ENCODE measurements at places on chromosomes 16 and 17.

- DNase-seq, result no peak
Observed at GRCh38 chr17:31511580-31511979, 120.1 kb downstream of the RAB11FIP4 start.

- no peak for DNase-seq
Observed at GRCh38 chr17:4896332-4897197, 2.8 kb upstream of the C17orf107 start.

- no peak for DNase-seq
Observed at GRCh38 chr16:15817446-15817845, 39.4 kb downstream of the MYH11 start.

DNA sequence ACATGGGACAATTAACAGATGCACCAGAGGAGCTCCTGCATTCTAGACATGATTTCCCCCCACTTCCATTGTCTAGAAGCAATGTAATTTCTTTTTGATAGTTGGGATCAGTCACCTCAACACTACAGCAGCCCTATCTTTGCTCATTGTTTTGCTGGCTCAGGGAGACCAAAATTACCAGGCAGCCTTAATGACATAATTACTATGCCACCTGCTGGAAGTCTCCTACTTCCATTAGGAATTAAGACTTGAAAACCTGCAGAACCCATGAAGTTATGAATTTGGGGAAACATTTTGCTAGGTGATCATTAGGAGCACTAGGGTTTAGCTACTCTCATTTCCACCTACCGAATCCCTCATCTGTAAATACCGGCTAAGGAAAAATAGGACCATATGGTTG is 312.0 kb upstream of the CA10 start:
- DNase-seq, result no peak

- no peak for DNase-seq
Observed at GRCh38 chr16:81673432-81673831, 105.7 kb upstream of the PLCG2 start.

DNA sequence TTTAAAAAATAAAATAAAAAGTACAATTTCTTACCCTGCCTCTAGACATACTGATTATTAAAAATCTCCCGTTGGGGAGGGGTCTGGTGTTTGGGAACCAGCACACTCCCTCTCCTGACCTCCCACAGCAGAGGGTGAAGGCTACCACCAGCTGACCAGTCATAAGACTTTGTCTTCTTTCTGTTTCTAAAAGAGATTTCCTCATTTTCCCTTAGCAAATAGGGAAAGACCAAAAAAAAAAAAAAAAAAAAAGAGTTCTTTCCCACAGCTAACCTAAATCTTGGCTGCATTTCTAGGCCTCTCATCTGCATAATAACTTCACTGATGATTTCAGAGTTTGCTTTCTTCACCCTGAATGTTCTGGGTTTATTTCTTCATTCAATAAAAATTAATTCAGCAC is 30.3 kb downstream of the CDK5RAP3 start:
- DNase-seq, result no peak

DNA sequence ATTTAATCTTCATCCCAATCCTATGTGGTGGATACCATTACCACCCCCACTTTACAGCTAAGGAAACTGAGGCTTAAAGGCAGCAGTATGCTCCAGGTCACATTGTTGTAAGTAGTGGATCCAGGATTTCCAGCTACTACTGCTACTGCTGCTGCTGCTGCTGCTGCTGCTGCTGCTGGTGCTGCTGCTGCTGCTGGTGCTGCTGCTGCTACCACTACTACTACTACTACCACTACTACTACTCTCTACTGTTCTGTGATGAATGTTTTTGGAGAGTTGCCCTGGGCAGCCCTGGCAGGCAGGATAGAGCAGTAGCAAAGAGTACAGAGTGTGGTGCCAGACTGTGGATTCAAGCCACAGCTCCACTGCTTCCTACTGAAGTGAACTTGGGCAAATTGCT is 49.3 kb upstream of the SLC12A3 start:
- no peak for DNase-seq

- no peak for DNase-seq
Observed at GRCh38 chr16:30166202-30166902, 17.1 kb upstream of the CORO1A start.

DNA sequence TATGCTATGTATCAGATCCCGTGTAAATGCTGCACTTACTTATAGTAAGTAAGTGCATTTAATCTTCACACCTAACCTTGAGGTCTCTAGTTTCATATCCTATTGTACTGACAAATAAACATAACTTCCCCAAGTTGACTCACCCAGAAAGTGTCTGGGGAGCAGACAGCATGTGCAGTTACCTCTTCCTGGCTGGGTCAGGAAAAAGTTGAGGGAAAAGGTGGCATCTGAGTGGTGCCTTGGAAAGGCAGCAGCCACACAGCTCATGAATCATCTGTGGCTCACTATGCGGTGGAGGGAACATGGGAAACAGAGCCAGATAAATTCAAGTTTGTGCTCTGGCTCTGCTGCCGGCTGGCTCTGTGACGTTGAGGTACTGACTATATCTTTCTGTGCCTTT is 382.0 kb upstream of the DYNLRB2 start:
- peak; percentile 47 for DNase-seq

DNA sequence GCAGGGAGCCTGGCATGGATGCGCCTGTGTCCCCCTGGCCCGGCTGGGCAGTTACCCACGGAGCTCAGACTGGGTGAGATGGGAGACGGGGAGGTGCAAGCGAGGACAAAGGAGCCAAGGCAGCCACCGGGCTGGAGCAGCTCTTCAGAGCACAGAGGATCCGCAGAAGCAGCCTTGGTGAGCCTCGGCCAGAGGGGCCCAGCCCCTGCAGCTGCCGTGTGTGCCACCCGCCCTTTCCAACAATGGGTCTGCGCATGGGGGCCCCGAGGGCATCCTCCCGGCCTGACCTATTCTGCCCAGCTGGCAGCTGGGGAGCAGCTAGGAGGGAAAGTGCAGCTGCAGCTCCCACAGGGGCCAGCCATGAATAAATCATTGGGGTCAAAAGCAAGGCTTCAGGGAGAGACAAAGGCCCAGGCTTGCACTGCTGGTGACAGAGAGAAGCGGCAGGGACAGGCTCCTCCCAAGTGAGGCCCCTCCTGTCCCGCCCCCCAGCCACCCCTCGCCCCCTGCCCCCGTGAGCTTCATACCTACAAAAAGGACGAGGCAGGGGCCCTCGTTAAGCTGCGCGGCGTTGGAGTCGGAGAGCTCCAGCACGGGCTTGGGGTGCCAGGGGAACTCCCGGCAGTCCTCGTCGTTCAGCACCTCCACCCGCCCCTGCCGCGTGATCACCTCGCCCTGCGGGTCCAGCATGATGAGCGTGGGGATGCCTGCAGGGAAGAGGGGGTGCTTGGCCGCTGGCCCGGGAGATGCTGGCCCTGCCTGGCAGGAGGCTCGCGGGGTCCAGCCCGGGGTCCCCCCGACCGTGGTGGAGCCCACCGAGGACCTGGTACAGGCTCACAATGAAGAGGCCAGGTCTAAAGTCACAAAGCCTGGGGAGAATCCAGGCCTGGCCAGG is 22.6 kb downstream of the MRM3 start:
- DNase-seq, result no peak

DNA sequence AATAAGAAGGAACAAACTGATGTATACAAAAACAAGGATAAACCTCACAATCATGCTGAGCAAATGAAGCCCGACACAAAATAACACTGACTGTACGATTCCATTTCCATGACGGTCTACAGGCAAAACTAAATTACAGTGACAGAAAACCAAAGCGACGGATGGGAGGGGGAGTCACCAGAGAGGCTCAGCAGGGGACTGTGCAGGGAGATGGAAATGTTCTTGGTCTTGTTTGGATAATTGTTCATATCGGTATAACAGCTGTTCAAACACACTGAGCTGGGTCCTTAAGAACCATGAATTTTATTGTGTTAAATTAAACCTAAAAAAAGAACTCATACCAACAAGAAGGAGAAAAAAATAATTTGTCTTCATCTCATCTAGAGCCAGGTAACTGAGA is 97.8 kb downstream of the NXN start:
- DNase-seq, result no peak

DNA sequence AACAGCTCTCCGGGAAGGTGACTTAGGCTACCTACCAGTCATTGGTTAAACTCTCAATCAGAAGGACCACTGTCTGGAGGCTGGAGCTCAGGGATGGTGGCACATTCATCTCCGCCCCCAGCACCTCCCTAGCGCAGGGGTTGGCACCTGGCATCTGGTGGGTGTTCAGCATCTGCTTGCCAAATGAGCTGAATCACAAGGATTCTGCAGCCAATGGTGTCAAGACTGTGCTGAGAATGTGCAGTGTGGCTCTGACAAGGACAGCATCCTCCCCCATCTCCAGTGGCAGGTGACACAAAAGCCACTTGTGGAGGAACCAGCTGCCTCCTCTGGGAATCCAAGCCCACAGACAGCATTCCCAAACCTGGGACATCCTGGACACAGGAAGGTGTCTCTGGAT is 35.2 kb downstream of the PLXDC1 start:
- DNase-seq, result no peak

DNA sequence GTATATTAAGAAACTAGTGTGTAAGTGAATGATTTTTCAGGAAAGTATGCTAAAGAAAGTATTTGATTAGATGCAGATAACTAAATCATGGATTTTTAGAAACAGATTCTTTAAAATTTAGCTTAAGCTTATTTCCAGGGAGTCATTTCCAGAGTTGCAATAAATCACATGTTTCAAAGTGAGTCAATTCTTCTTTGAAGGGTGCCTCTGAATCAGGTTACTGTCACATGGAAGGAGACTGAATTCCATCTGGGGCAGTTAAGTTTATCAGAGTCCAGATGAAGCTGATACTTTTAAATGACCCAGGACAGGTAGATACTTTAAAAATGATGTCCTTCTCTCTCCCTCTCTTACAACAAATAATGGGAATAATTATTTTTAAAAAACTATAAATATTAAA is 5.0 kb downstream of the MFSD11 start:
- DNase-seq, result no peak

- DNase-seq, result no peak
Observed at GRCh38 chr17:77736199-77736585, 222.3 kb upstream of the TNRC6C start.

- DNase-seq, result no peak
Observed at GRCh38 chr17:31509805-31510177, 118.3 kb downstream of the RAB11FIP4 start.

DNA sequence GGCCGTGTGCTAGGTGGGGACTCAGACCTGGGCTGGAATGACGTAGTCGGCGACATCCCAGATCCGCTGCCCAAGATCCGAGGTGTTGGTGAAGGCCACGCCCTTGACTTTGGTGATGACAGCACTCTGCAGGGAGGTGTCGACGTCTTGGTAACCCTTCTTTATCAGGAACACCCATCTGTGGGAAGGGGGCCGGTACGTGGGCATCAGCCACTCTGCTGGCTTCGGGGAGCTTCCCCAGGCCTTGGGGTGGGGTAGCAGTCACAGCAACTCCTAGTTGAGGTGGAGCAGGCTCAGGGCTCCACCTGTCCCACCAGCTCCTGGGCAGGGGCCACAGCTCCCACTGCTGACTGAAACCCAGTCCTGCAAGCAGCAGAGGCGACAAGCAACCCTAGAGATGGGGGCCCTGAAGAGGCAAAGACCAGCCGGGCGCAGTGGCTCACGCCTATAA is 4.3 kb downstream of the P2RX5 start:
- DNase-seq, result no peak

GRCh38 chr17:12422651-12423050 is 243.0 kb upstream of the MYOCD start:
- no peak for DNase-seq

DNA sequence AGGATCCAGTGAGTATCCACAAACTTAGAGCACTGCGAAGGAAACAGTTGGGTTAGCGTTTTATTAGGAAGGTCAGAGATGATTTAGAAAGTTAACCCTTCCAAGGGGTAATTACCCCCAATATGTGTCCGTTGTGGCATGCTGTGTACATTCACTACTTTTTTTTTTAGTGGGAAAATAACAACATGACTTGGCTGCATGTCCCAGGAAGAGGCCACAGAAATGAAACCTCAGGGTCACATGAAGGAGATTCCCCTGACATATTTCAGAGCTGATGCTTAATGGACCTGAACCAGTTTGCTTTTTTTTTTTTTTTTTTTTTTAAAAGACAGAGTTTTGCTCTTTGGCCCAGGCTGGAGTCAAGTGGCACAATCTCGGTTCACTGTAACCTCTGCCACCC is 167.5 kb downstream of the PRKCA start:
- no peak for DNase-seq

All from H54 (cell line).